ENCODE measurements at places on chromosomes 4 and X. TPM values are rescaled to one million over a fixed set of nuclear protein-coding genes. Genes with fewer than 3 reads are reported as not detected.

DNA sequence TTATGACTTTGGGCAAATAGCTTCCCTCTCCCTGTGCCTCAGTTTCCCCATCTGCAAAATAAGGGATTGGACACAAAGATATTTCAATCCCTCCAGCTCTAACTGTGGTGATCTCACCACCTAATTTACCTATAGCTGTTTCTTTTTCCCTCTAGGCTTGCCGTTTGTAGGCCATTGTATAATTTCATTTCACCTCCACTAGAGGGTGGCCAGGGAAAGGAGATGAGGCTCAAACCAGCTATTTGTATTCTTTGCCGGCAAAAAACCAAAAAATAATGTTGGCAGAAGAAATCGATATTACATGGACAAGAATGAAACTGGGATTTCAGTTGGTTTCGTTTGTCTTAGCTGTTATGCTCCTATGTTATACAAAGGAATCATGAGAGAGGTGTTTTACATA, 36.1 kb upstream of the DOCK11 start:
- no peak for DNase-seq

DNA sequence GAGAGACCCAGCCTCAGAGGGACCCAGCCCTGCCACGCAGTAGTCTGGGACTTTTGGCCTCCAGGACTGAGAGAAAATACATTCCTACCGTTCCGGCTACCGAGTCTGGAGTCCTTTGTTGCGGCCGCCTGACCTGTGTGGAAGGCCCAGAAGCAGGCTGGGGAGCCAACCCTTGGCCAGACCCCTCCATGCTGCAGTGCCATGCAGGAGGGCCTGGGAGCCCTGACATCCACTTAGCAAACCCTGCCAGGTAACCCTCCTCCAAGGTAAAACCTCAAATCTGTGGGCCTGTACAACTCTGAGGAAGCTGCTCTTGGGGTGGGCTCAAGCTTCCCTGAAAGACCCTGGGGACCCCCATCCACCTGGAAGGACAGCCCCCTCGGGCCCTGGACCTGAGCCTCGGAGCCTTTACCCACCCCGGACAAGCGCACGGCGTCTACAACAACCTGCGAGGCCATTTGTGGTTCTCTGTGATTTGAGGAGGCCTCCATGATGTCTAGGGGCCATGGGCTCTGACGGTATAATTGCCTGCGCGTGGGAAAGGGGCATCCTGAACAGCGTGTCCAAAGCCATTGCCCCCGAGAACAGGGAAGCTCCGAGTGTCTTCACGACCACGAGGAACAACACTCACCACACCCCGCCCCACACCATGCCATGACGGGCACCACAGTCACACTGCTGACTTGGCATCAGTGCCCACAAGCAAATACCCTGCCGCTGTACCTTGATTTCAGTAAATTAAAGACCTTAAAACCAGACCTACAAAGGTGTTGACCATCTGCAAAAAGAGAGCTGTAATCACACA, 58.7 kb downstream of the ZFYVE28 start:
- DNase-seq, result no peak

The TCEAL8 gene
- total RNA-seq, result 34.1 TPM

The LRP2BP gene
- 0.08 TPM for total RNA-seq

All from esophagus squamous epithelium (tissue), 5 donors.